ENCODE measurements at places on chromosomes 2 and 18.

- DNase-seq, result peak; percentile 57
Measured at GRCh38 chr18:3248658-3249359, 1.2 kb downstream of the MYL12A start.

GRCh38 chr2:35099342-35099741 lies 1256.2 kb upstream of the CRIM1 start:
- no peak for DNase-seq

DNA sequence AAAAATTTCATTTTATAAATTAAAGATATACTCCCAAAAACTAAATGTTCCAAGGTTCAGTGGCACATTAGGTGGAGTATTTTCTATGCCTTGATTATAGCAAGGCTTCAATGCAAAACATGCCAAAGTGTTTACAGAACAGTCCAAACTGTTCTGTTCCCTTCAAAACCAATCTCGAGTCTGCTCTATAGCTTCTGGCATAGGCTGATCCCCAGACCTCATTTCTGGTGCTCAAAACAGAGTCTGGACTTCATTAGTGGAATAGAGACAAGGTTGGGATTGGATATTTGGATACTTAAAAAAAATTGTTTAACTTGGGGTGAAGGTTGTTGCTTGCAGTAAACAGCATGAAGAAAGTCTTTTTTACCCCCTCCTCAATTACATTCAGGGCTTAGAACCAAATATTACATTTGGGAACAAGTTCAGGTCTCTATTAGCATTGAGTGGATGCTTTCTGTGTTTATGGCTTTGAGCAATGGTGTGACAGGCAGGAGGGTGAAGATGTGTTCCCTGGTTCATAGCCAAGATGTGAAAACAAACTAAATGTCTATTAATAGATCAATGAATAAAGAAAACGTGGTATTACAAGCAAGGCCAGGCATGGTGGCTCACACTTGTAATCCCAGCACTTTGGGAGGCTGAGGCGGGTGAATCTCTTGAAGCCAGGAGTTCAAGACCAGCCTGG lies 208.1 kb upstream of the RND3 start:
- no peak for DNase-seq

DNA sequence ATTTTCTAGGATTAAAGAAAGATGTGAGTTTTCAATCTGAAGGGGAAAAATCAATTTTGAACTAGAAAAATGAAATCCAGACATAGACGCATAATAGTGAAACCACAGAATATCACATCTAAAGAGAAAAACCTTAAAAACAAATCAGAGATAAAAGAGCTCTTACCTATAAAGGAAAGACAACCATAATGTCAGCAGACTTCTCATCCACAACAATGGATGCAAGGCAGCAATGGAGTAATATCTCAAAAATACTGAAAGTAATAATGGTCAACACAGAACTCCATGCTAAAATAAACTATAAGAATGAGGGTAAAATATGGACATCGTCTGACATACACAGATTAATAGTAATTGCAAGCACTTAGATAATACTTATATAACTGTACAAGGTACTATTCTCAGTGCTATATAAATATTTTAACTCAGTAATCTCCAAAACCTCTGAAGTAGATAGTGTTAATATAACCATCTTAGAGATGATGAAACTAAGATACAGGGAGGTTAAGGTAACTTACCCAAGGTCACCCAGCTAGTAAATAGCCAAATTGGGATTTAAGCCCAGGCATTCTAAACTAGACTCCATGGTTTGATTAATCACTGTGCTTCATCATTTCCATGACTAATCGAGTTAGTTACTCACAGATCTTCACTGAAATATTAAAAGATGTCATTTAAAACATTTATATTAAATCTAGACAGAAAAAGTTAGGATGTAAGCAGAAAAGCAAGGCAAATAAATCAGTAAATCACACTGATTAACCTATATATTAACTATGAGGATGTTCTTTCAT lies 89.4 kb upstream of the SPTBN1 start:
- no peak for DNase-seq

DNA sequence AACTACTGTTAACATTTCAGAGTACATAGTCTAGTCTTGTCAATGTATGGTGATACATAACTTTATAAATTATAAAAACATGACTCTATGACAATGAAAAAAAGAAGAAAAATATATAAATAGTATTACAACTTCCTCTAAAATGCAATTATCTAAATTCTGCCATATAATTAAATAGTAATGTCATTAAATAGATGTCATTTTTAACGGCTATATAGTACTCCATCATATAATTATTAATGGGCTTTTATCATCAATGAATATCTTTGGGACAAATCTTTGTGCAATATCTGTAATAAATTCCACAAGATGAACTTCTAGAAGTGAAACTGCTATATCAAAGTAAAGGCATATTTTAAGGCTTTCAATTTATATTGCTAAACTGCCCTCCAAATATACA lies 24.8 kb downstream of the ATF2 start:
- DNase-seq, result no peak

GRCh38 chr18:24937639-24938275 lies 414.2 kb downstream of the ZNF521 start:
- no peak for DNase-seq

GRCh38 chr18:71352618-71353017 lies 1063.8 kb downstream of the SOCS6 start:
- no peak for DNase-seq

DNA sequence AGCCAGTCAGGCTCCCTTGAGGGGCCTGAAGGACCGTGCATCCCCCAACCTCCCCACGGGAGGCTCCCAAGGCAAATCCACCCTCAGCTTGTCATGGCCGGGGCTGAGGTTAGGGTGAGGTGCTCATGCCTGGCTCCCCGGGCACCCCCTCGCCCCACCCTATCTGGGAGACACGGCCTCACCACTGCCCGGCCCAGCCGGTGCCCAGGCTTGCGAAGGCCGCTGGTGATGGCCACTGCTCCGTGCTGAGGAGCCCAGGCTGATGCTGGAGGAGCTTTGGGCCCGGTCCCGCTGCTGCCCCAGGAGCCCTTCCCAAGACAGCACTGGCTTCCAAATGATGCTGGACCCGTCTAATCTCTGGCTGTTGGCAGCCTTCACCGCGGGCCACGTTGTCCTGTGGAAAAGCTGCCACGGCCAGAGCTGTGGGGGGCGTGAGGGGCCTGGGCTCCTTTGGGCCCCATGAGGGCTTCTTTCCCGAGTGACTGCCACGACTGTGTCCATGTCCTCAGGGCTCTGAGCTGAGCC lies 135.7 kb upstream of the CTDP1 start:
- no peak for DNase-seq

- DNase-seq, result no peak
Measured at GRCh38 chr2:159497256-159497655, 119.1 kb downstream of the BAZ2B start.

GRCh38 chr2:69436596-69436937 lies 668 bp downstream of the NFU1 start:
- no peak for DNase-seq

GRCh38 chr2:61857224-61857623 lies 3.4 kb upstream of the FAM161A start:
- DNase-seq, result no peak

DNA sequence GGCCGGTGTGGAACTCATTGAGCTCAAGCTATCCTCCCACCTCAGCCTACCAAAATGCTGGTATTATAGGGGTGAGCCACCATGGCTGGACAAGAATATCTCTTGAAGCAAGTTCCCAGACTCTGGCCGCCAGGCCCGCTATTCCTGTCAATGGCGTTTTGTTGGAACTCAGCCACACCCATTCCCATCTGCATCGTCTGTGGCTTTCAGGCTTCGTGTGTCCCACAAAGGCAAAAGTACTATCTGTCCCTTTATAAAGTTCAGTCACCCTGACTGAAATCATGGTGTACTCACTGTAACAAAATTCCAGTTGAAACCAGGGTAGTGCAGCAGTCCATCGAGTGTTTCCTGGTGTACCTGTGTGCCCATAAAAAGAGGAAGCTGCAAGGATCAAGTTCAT lies 96.7 kb downstream of the SH3BP4 start:
- DNase-seq, result peak; percentile 40

GRCh38 chr2:141105763-141106162 lies 1025.1 kb downstream of the LRP1B start:
- no peak for DNase-seq

DNA sequence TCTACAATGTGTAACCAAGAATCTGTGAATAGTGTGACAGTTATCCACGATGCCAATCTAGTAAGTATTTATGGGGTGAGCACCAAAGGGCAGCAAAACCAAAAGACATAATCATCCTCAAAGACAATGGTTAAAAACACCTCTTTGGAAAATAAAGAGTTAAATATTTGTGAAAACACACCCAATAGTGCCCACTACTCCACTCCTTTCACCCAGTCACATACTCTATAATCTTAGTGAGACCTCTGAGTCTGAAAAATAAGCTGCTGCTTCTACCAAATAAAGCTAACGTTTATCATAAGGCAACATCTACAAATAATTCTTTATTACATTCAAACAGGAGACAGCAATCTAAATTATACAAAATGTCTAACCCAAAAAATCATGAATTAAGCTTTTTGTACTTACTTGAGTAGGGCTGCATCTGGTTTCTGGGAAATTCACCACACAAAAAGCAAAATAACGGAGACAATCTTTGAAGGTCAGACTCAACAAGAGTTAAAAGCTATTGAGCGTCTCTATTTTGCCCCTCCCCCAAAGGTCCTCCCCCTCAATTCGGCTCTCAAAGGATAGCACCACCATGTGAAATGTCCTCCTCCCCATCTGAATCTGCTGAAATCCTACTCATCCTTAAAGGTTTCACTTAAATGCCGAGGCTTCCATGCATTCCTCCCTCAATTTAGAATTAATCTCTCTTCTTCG lies 2.0 kb downstream of the RAPH1 start:
- no peak for DNase-seq

GRCh38 chr2:50004667-50005066 lies 850.4 kb upstream of the FSHR start:
- DNase-seq, result no peak

DNA sequence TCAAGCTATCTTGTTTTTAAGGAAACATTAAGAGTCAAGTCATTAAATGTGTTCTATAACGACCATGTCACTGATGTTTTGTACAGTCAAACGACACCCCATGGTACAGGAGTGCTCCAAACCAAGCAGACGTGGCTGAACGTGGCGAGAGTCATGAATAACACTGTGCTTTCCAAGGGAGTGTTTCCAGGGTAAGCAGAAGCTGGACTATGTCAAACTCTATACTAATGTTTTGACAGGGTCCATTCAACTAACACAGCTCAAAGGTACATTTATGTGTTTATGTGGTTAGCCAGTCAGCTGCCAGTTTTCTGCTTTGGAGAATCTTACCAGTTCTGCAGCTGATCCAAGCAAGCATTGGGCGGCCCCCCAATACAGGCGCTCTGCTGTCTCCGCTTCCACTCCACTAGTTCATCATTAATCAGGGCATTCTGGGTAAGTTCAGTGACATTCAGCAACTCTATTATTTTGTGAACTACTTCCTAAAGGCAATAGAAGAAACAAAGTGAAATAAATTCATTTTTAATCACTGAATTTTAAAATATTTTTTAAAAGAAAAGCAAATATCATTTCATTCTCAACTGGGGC lies 16.4 kb downstream of the STAT1 start:
- no peak for DNase-seq

GRCh38 chr2:236959876-236960275 lies 125.8 kb upstream of the COPS8 start:
- no peak for DNase-seq

DNA sequence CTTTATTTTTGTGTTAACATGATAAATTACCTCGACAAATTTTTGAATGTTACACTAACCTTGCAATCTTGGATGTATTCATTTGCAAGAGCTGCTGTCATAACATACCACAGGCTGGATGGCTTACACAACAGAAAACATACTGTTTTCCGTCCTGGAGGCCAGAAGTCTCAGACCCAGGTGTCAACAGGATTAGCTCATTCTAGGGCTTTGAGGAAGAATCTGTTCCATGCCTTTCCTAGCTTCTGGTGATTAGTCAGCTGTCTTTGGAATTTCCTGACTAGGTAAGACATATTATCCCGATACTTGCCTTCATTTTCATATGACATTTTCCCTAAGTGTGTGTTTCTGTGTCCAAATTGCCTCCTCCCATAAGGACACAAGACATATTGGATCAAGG lies 188.6 kb upstream of the CDH19 start:
- DNase-seq, result no peak

DNA sequence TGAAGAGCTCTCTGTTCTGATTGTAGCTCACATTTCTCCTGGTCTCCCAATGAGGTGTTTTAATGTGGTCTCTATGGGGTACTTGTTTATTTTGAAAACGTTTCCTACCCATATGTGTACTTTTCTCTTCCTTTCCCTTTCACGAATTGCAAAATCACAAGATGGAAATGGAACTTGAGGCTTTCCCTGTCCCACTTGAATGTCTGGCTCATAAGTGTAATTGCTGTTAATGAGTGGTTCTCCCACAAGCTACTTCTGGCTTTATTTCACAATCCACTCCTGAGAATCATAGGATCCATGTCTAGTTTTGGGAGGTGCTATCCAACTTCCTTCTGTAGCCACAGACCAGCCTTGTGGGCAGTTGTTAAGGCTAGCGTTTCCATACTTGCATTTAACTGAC lies 81.1 kb upstream of the CAVIN2 start:
- DNase-seq, result no peak

- no peak for DNase-seq
Measured at GRCh38 chr2:23563151-23563550, 178.2 kb downstream of the KLHL29 start.
